Stimulated activated CD4-positive, alpha-beta T cell treated with anti-CD3 and anti-CD28 coated beads, Interleukin-12 subunit alpha, Interleukin-12 subunit beta, amount 100 ng/mL, for 24 hours (primary cell): ENCODE measurements at places on chromosomes 2 and 18.

DNA sequence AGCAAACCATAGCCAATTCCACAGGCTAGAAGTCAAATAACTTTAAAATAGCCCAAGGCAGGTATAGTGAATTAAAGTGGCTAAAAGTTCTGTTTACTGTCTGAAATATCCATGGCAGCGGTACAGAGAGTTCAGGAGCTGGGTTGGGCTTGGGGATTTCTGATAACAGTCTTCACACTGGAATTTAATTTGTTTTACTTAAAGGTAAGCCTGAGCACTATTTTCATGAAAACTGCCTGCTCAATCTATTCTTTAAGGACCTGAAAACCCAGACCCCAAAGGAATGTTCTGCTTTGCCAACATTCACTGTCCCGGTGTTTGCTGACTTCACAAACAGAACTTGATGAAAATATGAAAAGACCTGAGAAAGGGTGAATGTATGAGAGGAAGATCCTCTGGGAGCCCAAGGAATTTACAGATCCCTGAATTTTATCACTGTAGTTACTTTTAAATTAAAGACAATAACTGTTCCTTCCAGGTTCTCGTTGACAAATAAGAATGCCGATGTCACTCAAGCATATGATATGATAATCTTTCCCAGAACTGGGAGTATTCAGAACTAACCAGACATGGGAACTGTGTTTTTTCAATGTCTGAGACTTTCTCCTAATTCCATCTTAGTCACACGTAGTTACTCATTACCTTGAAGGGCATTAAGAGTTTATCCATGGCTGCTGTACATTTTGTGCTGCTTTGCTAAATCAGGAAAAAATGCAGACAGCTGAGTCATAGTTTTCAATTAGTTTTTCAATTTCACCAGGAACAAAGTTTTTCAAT, 28.3 kb upstream of the ITGB6 start:
- no peak for DNase-seq

DNA sequence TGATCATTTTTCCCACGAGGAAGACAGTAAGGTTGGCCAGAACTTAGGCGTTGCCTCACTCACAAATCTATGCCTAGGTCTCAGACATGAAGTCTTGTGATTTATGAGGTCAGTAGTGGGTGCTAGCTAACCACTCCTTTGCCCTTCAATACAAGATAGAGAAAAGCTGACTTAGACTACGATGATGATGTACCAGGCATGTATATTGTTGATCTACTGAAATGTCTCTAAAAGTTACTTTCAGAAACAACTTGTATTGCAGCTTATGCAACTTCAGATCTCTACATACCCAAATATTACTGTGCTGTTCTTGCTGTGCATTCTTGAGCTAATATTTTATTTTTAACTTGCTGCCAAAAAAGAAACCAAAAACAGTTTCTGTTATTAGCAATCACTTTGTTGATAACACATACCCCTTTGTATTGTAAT, 30.6 kb downstream of the MAPRE2 start:
- DNase-seq = no peak

- no peak for DNase-seq
Measured at GRCh38 chr18:33201509-33201926, 239.0 kb downstream of the CCDC178 start.

DNA sequence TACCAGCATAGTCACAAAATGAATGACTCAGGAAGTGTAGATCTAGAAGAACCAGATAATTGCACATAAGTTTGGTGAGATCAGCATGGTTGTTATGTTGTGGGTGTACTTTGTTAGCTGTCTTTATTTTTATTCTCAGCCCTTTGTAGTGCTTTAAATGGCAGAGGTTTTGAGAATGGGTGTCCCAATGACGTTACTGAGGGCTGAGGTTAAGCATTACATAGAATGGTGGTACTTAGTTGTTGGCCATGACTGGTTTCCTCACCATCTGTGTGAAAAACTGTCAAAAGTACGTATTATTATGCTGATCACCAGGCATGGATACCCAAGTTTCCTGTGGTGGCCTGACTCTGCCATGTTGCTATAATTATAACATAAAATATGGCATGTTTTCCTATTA, 165.8 kb downstream of the UBE2E3 start:
- no peak for DNase-seq

- no peak for DNase-seq
Measured at GRCh38 chr2:232295971-232296370, 82.6 kb upstream of the ALPP start.

DNA sequence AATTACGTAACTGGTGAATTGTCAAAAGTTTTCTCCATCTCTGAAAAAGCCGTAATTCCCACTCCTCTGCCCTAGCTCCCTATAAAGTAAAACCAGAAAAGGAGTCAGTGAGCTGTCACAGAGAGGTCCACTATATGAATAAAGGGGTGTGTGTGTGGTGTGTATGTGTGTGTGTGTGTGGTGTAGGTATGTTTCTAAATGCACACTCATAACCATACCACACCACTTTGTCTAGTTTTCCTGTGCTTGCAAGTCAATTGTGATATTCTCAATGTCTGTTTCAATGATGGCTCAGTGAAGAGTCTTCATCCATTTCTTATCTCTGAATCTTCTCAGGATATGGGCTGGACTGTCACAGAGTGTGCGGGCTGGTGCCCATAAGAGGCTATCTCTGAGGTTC, 54.8 kb upstream of the CCDC68 start:
- DNase-seq = no peak

- no peak for DNase-seq
Measured at GRCh38 chr2:221747289-221747972, 175.3 kb upstream of the EPHA4 start.

GRCh38 chr2:227360351-227360750, 18.8 kb downstream of the TM4SF20 start:
- no peak for DNase-seq

DNA sequence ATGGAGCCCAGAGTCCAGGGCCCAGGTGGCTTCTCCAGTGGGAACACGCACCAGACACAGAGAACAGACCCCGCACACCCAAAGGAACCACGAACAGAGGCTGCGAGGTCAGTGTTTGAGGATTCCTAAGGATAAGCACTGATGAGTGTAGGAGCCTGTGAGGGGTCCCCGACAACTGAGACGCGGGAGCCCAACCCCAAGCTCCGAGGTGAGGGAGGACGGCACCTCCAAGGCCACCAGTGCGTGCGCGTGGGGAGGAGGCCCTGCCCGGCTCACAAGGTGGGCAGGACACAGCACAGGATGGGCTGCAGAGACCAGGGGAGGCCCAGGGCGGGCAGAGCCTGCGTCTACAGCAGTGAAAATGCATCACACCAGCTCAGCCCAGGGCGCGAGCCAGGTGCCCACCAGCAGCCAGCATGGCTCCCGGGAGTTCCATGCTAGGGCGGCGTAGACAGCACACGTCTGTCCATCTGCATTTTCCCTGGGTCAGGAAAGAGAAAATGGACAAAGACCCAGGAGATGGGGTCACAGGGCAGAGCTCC, 189.1 kb downstream of the EIPR1 start:
- no peak for DNase-seq

DNA sequence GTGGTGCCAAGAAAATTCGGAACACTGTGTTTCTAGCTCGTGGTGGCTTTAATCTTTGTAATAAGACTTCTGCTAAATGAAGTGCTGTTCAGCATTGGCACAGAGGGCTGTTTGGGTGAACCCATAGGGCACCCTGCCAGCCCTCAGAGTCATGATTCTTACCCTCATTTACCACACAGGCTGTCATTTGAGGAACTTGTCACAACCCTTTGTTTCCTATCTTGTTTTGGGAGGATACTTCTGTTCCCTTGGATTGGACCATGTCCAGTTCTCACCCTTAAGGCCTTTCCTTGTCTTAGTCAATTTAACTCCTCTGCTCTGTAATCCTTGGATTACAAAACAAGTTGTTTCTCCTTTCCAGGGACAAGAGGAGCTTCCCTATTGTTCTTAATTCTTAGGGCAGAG, 225.7 kb downstream of the MTX2 start:
- DNase-seq = no peak

GRCh38 chr18:59655676-59656075, 41.5 kb downstream of the CCBE1 start:
- no peak for DNase-seq

DNA sequence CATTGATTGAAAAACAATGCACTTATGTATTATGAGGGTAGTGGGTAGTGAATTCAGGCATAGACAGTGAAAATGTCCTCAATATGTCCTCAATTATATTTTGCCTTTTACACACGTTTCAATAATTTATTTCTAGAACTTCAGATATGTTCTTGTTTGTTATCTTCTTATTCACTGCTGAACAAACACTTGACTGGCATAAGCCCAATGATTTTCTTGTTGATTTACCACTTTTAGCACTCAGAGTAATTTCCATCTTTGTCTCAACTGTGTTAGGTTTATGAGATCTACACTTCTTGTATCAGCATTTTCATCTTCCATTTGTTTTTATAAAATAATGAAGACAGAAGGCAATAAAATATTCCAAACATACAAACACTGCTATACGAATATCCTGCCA, 61.8 kb upstream of the DCC start:
- DNase-seq = no peak

DNA sequence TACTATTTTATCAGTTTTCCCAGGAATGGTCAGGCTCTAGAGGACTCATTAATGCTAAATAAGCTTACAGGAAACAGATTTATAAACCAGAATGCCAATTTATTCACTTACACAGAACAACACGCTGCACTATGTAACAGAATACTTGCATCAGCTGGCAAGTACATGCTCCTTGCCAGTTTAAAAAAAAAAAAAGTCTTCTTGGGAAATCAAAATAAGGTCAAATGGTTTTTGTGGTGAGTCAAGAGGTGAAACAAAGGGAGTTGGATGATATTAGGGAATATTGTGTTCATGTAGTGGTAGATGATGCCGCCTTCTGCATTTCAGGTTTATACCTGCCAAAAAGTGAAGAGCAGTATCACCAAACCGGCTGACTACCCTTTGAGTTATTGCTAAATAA, 1322.1 kb upstream of the ZEB2 start:
- DNase-seq = no peak

- DNase-seq = no peak
Measured at GRCh38 chr2:231890896-231891513, 35.2 kb downstream of the NPPC start.

- no peak for DNase-seq
Measured at GRCh38 chr2:104862058-104862941, 8.4 kb downstream of the POU3F3 start.

GRCh38 chr18:34159691-34160185, 65.0 kb downstream of the NOL4 start:
- DNase-seq = no peak

- DNase-seq = no peak
Measured at GRCh38 chr2:10016802-10017258, 26.5 kb upstream of the KLF11 start.

DNA sequence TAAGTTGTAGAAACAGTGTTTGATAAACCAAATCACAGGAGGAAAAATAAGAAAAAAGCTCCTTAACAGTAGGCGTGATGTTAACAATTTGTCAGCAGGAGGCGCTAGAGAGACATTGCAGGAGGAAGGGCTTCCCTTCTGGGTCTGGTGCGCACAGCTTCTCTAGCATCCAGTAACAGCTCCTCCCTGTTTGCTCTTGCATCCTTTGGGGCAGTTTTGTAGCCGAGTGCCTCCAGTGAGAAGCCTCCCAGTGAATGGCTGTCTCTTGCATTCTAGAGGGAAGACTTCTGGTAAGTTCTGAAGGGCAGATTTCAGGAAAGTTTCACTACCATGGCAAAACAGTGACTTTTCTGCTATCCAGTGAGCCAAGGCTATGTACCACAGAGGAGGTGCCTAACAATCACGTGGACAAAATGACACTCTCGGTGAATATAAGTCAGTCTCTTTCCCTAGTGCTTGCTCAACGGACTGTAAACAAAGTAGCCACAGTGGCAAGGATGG, 9.5 kb upstream of the ZNF396 start:
- peak; percentile 35 for DNase-seq

DNA sequence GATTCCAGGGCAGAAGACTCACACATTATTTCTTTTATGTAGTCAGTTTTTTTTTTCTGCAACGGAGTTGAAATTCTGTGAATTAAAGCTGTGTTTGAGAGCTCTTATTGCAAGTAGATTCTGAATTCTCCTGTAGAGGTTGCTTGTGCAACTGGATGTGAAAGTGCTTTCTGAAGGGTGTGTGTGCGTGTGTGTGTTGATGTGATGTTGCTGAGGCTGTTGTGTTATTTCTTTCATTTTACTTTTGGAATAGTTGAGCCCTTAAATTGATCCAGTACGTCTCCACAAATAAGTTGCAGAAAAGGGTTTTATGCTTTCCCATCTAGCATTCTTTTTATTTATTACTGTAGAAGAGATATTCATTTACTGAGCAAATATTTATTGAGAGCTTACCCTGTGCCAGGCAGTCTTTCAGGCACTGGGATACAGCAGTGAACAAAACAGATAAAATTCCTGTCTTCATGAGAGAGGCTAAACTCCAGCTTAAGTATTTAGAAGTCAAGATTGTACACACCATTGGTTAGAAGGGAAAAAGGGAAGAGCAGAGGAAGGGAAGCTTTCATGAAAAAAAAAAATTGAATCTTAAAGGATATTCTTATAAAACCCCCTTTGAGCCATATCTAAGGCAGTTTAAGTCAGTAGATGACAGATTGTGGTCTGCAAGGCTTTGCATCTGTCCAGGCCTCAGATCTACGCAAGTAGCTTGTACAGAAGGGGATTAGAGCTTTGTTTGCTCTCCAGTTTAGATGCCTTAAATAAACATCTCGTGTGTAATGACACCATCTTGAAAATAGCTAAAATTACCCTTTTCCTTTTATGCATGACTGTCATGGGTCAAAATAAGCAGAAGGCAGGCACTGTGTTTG, 58.2 kb downstream of the MYO1B start:
- DNase-seq = no peak

DNA sequence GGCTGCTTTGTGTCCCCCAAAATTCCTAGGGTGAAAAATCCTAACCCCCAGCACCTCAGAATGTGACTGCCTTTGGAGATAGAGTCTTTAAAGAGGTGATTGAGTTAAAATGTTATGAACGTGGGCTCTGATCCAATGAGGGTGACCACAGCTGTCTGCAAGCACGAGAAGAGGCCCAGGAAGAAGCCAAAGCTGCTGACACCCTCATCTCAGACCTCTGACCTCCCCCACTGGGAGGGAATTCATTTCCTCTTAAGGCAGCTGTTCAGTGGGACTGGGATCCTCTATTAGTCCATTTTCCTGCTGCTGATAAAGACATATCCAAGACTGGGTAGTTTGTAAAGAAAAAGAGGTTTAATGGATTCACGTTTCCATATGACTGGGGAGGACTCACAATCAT, 544.4 kb downstream of the DCDC2C start:
- DNase-seq = no peak

GRCh38 chr2:142435847-142436246, 305.0 kb upstream of the LRP1B start:
- no peak for DNase-seq

GRCh38 chr18:61817086-61817485, 75.7 kb downstream of the RNF152 start:
- DNase-seq = no peak

GRCh38 chr2:83602753-83603152, 856.3 kb downstream of the SUCLG1 start:
- no peak for DNase-seq

GRCh38 chr2:141038341-141038740, 1092.5 kb downstream of the LRP1B start:
- DNase-seq = no peak
